ENCODE measurements at places on chromosomes 3 and 15.

DNA sequence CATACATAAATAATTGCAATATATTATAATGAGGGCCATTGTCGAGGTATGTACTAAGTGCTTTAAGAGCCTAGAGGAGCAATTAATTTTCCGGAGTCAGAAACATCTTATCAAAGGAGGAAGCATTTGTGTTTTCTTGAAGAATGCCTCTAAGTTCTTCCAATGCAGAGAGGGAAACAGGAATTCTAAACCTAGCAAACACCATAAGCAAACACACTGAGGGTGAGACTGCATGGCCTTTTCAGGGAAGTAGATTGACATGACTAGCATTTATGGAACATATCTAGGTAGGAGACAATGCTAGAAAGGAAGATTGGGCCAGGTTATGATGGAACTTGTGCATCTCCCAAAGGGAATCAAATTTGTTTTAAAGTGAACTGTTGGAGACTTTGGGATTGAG lies 7.2 kb upstream of the PLCL2 start:
- no peak for DNase-seq

GRCh38 chr3:35307296-35307695 lies 332.0 kb upstream of the ARPP21 start:
- DNase-seq = no peak

DNA sequence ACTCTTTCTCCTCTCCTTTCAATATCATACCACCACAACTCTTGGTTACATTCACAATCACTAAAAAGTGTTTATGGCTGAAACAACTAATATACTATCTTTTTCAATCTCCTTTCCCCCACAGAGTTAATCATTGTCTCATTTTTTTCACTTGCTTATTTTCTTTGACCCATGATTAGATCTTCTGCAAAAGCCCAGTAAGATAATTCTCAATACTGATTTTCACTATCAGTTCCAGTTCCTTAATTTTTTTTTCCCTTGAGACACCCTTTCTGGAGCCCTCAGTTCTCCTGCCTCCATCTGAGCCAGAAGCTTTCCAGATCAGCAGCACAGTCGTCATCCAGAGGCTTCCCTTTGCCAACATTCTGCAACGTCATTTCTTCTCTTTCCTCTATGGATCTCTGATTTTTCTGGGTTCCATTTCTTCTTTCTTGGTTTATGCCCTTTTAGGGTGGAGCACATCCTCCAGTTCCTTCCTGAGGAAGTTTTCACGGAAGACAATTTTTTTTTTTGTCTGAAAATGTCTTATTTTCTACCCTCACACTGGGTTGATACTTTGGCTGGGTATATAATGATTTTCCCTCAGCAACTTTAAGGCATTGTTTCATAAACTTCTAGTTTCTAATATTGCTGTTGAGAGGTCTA lies 88.7 kb upstream of the C15orf39 start:
- DNase-seq = no peak

DNA sequence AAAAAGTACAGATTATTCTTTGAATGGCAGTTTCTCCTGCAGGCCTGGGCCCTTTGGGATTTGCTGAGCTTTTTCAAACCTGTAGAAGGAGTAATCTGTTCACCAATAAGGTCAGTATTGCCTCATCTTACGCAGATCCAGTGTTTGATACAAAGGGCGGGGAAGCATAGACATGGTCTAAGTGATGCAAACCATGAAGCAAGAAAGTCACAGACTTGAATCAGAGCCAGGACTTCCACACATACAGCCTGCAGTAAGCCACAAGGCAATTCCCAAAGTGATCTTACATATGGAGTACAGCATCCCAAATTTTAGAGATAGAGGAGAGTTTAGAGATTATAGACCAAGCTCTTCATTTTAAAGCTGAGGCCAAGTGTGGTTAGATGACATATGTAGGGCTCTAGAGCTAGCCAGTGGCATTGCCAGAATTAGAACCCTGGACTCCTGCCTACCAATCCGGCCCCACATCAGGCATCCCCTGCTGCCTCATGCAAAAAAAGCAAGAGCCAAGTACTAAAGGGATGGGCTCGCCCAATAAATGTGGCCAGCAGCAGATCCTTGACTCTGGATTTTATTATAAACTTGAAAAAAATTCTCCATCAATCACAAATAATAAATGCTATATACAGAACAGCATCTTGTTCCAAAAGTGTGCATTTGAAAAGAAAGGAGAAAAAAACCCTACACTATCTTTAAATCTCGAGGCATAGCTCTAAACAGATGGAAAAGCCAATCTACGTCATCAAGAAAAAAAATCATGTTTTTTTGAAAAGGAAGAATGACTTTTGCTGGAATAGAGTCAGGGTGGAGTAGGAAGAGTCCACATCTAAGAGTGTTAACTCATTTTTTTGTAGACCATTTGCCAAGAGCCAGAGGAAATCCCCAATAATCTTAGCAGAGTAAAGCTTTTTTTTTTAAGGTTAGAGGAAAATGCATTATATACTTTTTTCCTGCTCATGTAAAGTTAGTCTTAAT lies 24.0 kb downstream of the ABI3BP start:
- no peak for DNase-seq

- peak; percentile 2 for DNase-seq
Measured at GRCh38 chr15:43132830-43133429, 456 bp upstream of the TMEM62 start.

GRCh38 chr3:84925571-84925970 lies 33.2 kb upstream of the CADM2 start:
- no peak for DNase-seq

DNA sequence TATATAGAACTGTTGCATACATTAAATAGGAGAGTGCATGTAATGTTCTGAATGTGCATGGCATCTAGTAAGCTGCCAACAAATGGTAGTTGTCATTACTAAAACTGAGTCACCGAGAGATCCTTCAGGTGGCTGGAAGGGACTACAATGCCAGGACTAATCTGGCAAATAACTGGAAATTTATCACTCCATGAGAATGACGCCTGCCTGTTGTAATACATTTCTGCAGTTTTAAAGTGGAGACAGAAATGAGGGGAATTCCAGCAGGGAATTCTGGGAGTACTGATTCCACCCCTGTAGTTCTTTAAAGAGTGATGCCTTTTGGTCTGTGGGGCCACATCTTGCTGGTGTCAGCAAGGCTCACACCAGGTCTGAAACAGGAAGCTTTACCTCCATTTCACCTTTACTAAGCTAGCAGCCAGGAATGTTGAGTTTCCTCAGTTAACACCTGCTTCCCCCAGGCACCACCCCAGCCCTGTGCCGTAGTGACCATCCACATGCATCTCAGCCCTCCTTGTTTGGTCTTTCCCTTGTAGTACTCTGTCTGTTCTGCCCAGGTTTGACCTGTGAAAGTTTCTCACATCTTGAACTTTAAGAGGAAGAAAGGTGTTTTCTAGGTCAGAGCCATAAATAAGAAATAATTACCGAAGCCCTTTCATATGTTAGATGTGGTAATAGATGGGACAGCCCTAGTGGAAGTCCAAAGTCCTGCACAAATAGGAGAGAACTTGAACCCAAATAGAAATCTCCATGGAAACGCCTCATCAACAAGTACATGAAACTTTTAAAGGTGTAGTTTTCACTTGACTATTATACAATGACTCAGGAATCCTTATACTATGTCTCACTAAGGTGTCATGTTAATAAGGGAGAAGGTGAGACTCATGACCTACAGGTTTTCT lies 56.7 kb upstream of the LMOD3 start:
- no peak for DNase-seq

- no peak for DNase-seq
Measured at GRCh38 chr15:36617529-36618196, 38.2 kb downstream of the CDIN1 start.

DNA sequence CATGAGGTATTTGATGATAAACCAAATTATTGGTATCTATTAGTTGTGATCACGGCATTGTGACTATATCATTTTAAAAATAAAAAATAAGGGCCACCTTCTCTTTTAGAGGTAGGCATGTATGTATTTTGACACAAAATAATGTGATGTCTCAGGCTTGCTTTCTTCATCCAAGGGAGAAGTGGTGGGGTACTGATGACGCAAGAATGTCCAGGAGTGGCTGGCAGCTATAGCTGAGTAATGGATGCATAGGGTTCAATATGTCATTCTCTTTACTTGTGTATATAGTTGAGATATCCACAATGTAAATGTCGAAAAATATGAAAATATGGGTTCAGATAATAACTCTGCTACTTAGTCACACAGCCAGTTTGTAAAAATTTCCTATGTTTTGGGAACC lies 46.8 kb upstream of the NSMCE3 start:
- no peak for DNase-seq

DNA sequence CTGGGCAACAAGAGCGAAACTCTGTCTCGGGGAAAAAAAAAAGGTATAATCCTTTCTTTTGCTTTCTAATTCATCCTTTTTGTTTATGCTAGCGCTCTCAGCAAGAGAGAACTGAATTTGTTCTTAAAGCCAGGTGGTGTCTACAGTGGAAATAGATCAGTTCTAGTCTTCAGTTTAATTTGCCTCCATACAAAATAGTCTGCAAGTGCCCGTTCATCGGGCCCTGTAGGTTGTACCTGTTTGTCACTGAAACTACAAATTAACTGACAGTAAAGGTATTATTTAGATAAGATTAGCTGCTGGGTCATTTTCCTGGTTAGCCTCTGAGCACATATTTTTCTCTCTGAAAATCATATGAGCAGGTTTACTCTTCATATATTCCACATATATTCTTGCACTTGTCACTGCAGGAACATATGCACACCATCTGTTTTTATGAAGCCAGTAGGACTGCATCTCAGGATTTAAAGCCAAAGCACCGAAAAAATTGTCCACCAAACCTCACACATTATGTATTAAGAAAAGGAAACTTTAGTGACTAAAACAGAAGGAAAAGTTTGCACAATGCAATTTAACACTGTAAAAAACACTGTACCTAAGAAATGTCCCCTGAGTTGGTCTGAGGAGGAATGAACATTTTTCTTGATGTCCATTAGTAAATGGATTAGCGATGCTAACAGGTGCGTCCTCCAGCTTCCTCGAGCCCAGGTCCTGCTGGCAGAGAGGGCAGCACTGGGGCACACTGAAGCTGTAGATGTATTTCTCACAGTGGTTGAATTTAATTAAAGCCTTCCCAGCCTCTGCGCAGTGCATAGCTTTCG lies 437 bp downstream of the MKRN2OS start:
- DNase-seq = no peak

GRCh38 chr3:169992781-169993180 lies 26.2 kb downstream of the SEC62 start:
- DNase-seq = no peak

DNA sequence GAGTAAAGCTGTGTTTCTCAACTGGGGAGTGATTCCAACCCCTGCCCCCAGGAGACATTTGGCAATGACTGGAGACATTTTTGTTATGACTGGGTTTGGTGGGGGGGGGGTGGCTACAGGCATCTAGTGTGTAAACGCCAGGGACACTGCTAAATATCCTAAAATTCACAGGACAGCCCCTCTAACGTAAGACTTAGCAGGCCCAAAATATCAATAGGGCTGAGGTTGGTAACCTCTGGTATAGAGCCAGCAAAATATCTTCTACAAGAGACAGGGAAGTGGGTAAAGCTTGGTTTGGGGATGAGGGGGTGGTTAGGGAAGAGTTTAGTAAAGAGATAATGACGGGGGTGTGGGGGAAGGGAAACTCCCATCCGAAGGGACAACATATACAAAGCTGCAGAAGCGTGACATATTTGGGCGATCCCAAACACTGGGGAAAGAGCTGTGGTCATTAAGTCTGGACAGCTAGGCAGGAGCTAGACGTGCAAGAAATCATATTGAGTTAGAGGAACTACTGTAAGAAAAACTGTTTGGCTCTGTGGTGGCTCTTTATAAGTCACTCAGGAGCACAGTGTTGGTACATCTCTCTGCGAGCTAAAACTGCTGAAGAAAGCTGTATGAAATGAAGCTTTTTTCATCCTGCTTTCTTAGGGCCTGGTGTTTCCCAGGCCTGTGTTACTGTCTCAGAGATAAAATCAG lies 697 bp upstream of the TRIM69 start:
- no peak for DNase-seq

GRCh38 chr3:170724599-170725280 lies 138.9 kb upstream of the SLC7A14 start:
- DNase-seq = no peak

GRCh38 chr15:39942753-39943150 lies 8.8 kb downstream of the EIF2AK4 start:
- DNase-seq = no peak

- DNase-seq = no peak
Measured at GRCh38 chr3:24220859-24221657, 273.6 kb downstream of the THRB start.
